ENCODE measurements at places on chromosomes 2 and 18.

DNA sequence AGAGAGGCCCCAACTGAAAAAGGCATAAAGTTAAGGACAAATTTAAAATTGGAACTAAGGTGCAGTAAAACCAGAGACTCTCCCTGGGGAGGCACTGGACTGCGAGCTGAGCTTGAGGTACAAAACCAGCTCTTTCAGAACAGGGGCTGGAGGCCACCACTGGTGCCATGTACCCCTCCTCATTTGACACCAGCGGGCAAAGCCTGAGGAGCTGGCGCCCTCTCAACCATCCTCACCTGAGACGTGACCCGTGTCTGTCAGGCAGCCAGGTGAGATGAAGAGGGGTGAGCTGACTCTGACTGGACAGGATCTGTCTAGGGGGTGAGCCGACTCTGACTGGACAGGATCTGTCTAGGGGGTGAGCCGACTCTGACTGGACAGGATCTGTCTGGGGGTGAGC, 68.5 kb downstream of the TMEM18 start:
- no peak for DNase-seq

DNA sequence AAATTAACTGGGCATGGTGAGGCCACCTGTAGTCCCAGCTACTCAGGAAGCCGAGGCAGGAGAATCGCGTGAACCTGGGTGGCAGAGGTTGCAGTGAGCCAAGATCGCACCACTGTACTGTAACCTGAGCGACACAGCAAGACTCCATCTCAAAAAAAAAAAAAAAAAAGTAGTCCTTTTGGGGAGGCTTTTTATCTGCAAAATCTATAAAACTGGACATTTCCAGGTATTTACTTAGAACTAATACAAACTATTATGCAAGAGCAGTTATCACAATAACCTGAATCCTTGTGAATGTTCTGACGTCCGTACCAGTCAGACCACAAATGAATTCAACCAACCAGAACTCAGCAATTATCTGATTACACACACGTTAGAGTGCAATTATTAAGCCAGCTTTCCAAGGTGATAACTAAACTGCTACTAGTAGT, 8.8 kb upstream of the RAPH1 start:
- no peak for DNase-seq

DNA sequence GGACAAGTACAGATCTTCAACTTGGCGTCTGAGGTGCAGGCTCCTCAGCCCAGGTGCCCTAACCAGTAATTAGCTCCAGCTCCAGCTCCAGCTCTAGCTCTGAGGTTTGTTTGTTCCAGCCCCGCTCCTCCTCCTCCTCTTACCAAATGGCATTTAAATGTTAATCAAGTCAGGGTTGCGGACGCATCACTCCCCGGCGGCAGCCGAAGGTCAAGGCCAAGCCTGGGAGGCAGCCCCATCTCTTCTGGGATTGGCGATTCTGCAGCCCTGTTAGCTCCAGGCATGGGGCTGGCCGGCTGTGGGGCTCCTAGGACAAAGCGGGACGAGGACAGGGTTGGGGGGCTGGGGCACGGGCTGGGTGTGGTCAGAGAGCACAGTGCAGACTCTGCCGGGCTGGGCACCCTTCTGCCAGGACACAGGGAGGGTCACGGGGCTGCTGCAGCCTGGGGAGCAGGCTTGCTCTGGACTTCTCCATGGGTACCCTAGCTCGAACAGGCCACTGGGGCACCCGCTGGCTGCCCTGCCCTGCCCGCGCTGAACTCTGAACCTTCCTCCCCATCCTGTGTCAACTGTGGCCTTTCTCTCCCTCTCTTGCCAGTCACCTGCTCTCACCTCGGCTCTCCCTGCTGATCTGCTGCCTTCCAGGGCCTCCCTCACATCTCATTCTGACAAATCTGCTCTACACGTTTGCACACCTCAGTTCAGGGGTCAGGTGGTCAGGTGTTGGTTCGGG, 203.3 kb downstream of the CELF4 start:
- no peak for DNase-seq

- DNase-seq: no peak
These were observed 87.4 kb upstream of the SP3 start for GRCh38 chr2:174052584-174052976.

DNA sequence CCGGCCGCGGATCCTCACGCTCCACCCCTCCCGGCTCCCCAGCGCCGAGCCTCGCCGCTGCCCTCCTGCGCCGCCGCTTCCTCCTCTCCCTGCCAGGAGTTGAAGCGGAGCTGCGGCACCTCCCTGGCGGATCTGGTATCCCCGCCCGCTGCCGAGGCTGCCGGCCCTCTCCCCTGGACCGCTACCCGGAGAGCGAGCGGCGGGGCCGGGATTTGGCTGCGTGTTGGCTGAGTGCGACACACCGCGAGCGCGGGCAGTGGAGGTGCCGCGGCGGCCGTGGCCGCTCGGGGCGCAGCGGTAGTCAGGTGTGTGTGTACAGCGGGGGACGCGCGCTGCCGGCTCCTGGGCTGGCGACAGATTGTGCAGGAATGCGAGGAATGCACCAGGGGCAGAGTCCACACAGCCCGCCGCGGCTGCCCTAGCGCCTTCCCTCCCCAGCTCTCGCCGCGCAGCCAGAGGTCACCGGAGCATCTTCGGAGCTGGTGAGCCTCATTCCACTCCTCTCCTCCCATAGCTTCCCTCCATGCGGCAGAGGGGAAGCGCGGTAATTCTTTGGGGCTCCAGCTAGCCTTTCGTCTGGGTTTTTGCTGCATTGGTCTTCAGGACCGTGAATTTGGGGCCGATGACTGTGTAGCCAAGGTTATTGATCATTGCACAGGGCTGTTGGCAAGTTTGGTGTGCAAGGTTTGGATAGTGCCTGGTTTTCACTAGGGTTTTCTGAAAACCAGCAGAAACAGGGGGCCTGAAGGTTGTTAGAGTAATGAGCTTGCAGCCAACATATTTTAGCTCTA, 1.3 kb downstream of the PKP4 start:
- DNase-seq: peak; percentile 52

GRCh38 chr2:5538772-5539171, 153.4 kb upstream of the SOX11 start:
- no peak for DNase-seq

DNA sequence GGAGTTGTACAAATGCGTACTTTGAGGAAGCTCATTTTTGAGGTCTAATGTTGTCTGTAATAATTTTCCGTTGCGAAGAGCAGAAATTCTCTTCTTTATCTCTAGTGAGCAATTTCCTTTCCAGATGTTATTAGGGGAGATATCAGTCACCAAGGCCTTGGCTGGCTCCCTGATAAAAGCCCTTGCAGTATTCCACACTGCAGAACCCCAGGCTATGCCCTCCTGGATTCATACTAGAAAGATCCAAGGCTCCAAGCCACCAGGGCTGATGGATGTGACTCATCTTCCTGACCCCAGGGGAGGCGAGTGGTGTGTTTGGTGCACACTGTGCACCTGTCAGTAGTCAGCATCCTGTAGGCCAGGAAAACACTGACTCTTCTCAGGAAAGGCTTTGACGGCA, 34.7 kb downstream of the INO80C start:
- DNase-seq: no peak

DNA sequence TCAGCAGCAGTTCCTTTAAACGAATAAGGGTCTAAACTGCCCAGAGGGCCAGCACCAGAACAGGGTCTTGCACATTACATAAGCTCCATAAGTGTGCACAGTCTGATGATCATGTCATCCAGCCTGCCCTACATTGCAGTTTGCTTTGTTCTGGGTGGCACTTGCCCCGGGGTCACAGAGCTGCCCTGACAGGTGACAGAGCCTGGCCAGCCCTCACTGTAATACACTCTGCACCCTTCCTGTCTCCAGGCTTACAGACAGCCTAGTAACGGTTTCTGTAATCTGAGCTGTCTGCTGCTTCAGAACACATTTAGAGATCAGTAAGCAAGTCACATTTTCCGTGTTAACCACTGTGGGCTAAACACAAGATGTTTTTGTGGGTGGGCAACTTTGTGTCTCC, 213.3 kb downstream of the FAM210A start:
- no peak for DNase-seq

DNA sequence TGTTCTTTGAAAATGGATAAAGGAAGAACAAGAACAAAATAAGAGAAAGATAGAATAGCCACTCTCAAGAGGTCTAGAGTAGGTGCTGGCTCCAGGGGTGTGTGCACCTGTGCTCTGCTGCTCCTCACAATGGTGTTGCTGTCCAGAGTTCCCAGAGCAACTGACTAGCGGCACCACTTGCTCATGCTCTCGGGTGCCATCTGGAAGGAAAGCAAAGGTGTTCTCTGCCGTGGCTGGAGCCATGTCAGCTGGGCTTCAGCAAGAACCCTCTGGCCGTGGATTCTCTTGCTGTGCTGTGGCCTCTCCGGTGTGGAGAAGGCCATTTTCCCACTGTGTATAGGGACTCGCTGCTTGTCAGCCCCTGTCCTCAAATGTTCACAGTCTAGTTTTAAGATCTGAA, 114.6 kb upstream of the TEX51 start:
- DNase-seq: no peak

- DNase-seq: peak; percentile 90
These were observed 83.3 kb upstream of the ID2 start for GRCh38 chr2:8598295-8599165.

DNA sequence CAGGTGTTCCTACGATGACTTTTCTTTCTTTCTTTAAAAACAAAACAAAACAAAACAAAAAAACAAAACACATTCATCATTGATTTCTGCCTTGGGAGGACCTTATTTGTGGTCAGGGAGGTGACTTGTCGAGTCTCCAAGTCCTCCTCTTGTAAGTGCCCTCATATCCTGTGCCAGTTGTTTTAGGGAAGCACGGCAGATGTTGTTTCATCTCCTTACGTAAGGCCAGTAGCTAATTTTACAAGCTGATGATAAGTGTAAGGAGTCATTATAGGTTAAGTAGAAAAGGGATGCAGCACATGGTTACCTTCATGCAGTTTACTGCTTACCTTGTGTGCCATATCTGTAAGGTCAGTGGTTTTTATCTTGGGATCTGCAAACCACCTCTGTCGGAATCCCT, 52.2 kb downstream of the MRPS9 start:
- no peak for DNase-seq

DNA sequence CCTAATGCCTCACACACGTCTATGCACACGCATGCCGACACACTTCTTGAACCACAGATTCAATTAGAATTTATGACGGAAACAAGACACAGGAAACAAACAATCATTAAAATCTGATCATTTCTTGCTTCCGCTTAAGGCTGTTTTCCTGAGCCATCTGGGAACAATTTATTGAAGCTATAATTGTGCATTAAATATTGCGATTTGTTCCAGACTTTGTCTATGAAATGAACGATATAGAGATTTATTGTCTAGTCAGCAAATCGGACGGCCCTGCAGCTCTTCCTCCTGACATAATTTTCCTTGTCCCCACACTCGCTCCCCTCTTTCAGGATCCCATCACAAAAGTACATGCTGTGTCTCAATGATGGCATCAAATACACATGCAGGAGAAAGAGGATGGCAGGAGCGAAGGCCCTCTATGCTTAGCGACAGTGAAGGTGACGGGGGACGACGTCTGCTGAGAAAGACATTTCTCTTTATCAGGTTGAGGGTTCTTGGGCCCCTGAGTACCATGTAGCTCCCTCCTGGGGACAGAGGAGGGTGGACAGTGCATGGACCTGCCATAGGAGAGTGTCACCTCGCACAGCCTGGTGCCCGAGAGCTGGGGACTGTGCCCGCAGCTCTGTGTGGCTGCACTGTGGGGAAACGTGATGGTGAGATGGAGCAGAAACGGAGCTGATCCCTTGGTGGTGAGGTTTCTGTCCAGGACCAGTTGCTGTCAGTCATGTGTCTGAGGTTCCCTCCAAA, 157.3 kb downstream of the ACKR3 start:
- DNase-seq: no peak

DNA sequence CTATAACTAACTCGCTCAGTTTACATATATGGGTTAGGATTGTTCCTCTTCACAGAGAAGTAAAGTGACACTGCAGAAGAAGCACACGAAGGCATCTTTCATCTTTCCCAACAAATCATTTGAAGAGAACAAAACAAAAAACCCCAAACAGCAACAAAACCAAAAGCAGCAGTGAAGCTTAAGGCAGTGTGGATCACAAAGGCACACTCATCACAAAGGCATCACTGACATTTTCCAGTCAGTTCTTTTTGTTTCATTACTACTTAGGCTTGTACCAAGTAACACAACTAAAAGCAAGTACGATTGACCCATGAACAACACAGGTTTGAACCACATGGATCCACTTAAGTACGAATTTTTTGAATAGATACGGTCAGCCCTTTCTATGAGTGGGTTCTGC, 75.7 kb downstream of the RNF152 start:
- peak; percentile 47 for DNase-seq

DNA sequence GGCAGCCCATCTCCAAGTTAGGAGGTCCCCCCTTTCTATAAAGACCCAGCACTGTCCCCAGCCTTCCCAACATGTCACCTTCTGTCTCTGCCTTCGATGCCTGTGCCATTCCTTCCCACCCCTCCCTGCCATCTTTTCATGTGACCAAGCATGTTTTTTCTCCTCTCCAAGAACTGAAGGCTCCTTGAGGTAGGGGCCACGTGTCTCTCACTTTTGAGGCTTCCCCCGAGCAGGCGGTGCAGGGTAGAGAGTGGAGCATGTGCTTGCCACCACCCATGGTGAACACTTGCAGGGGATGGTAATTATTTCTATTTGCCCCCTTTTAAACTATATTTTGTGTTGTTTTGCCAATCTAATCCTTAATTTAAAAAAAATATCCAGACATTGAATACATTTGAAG, 168.4 kb downstream of the ACKR3 start:
- no peak for DNase-seq

DNA sequence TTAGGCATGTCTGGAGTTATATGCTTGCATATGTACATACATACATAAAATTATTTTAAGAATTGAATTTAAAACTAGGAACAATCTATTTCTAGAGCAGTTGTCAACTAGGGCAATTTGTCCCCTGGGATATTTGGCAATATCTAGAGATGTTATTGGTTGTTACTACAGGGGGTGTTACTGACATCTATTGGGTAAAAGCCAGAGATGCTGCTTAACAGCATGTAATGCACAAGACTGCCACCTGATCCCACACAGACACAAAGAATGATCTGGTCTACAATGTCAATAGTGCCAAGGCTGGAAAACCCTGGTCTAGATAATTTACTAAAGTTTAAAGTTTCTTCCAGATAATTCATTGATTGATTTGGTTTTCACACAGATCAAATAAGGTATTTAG, 185.3 kb downstream of the NYAP2 start:
- DNase-seq: no peak

- DNase-seq: no peak
These were observed 68.3 kb upstream of the ARL4C start for GRCh38 chr2:234565201-234565600.
